H54 (cell line): ENCODE measurements at places on chromosomes 3 and 15.

DNA sequence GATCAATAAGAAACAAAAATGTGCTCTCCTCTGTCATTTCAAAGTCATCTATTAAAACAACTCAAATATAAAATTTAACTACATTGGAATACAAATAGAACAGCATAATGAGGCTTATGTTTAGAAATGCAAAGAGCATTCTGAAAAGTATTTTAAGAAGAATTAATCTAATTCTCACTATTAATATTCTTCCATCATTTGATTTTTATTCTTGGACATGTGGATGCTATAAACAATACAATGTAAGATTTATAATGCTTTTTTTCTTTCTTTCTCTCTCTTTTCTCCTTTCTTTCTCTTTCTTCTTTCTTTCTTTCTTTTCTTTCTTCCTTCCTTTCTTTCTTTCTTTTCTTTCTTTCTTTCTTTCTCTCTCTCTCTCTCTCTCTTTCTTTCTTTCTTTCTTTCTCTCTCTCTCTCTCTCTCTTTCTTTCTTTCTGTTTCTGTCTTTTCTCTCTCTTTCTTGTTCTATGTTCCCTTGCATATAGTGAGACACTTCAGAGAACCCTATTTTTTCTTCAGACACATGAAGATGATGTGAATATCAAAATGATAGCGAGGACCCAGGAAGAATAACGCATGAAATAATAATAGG, 32.6 kb upstream of the MEIS2 start:
- no peak for DNase-seq

GRCh38 chr3:14440168-14440518, 37.7 kb downstream of the SLC6A6 start:
- DNase-seq: no peak

GRCh38 chr15:65421360-65422215, 1.2 kb downstream of the IGDCC4 start:
- no peak for DNase-seq

- DNase-seq: no peak
Observed at GRCh38 chr15:99925661-99926461, 192.6 kb upstream of the LYSMD4 start.
